ENCODE measurements at places on chromosomes 7 and 10.

DNA sequence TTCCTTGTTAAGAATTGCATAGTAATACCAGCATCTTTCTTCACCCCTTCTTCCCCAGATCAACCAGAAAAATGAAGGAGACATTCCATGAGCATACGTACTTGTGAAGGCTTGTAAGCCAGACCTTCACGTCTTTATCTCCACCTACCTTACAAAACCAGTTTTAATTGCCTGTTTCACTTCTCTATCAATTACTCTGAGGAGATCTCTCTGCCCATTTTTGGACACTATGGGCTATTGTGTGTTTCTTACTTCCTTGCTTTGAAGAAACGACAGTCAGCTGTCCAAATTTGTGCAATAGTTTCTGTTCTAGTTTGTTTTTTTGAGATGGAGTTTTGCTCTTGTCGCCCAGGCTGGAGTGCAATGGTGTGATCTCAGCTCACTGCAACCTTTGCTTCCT is 349.7 kb upstream of the MBL2 start:
- no peak for DNase-seq

DNA sequence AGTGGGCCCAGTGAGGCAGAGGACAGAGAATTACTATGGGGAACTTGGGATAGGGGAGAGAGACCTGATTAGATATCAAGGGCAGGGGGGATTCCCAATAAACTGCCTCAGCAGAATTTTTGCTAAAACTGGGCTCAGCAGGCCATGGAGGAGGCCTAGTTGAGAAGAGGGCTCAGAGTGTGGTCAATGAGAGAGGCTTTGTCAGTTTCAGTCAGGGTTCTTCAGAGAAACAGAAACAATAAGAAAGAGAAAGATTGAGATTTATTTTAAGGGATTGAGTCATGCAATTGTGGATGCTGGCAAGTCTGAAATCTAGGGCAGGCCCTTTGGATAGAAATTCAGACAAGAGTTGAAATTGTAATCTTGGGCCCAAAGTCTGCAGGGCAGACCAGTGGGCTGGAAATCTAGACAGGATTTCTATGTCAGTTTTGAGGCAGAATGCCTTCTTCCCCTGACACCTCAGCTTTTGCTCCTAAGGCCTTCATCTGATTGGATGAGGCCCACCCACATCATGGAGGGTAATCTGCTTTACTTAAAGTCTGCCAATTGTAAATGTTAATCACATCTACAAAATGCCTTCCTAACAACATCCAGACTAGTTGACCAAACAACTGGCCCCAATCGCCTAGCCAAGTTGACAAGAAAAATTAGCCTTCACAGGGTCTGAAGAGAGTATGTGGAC is 33.5 kb upstream of the CCSER2 start:
- DNase-seq: no peak

GRCh38 chr7:16648551-16648950 is 2.6 kb downstream of the BZW2 start:
- no peak for DNase-seq

DNA sequence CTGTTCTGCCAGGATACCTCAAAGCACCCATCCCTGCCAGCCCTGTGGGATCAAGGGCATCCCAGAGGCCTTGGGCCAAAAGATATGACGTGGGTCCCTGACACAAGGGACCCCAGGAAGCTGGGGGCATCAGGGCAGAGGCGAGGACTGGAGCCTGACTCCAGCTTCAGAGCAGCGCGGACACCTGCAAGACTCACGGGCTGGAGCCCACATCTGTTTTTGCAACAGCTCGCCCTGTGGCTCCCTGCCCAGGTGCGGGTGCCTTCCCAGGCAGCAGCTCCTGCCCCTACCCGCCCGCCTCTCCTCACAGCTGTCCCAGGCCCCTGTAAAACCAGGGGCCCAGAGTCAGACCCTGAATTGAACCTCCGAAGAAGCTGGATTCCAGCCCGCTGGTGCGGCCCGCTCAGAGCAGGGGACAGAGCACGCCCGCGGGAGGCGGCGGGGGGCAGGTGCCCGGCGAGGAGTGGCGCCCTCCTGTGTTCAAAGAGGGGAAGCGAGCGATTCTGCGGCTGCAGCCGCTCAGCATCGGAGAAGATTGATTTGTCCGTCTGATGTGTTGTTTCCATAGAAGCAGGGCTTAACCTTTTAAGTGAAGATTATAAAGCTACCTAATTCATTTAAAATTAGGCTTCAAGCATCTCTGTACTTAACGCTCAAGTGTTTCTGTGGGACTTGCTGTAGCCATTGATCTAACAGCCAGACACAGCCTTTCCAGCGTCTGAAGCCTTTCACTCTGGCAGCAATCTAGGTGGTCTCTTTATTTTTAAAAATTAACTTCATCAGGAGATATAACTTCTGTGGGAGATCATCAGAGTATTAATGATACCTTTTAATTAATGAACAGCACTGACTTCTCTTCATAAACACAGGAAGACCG is 88.4 kb downstream of the BEND7 start:
- peak; percentile 70 for DNase-seq

DNA sequence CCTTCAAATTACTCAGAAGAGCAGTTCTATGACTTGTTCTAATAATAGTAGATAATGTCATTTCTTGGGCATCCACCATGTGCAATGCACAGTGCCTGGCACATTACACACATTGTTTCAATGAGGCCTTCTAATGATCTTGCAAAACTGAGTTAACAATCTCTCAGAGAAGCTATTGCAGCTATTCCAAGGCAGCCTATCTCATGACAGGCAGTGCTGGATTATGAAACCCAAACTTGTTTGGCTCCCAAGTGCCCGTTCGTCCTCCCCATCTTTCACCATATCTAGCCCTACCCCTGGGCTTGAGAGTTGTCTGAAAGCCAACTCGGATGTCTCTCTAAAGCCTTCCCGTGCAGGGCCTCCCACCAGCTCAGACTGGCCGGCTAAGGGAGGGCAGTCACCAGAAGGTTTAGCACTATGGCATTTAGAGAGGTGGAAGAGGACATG is 405.1 kb downstream of the PLXNA4 start:
- no peak for DNase-seq

GRCh38 chr7:77403957-77404356 is 12.2 kb downstream of the GSAP start:
- no peak for DNase-seq

DNA sequence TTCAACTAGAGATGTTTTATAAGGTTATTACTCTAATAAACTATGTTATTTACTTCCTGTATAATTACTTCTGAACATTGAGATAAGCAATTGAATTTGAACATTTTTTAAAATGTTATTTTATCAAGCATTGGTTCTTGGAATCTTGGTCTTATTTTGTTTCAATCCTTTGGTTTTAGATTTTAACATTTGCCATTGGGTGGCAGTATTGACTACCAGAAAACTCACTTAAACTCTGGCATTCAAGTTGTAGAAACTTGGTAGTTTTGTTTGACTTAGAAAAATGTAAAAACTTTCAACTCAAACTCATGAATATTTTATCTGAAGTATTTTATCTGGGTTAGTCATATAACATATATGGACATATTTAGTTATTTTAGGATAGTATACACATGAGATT is 48.1 kb downstream of the ATRNL1 start:
- no peak for DNase-seq

DNA sequence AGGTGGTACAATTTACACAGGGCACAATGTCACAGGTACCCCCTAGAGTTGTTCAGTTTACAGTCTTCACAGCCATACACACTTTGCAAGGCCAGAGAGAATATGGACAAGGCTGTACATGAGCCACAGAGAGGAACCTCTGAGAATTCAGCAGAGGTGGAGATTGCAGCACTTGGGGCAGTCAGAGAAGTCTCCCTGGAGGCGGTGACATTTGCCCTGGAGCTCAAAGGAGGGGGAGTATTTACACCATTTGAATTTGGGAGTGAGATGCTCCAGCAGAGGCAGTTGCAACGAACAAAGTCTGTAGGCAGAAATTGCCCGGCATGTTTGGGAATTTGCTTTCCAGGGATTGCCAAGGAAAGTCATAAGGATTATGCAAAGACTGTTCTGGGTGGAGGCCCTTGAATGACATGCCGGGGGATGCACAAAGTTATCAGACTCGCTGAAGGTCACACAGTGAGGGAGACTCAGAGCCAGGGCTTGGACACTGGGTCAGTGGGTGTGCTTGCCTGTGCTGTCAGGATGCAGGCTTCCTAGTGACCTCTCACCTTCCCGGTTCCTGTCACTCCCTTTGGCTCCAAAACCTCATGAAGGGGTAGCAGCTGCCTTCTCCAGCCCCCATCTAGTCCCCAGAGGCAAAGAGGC is 160.7 kb upstream of the PCBD1 start:
- no peak for DNase-seq

Measured in breast epithelium (tissue), 4 donors.